HFF-Myc (cell line): ENCODE measurements at places on chromosomes 12 and 14.
A peak's percentile ranks its signal among the peaks of the same experiment; 100 is the strongest.

DNA sequence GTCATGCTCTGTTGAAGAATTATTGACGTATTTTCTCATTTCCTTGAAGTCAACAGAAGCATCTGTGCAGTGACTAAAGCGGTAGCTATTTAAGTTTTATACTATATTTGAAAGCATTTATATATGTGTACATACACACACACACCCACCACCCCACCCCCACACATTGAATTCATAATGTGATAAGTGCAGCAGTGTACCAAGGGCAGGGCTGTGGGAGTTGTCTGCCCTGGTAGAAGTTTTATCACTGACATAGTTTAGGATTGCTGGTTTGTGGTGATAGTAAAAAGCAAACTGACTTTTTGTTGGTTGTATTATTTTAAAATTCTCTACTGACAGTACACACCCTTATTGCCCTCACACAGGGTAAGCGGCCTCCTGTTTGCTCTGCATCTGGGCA, 39.1 kb downstream of the GAS2L3 start:
- no peak for DNase-seq

GRCh38 chr14:69573205-69573830, 1.4 kb downstream of the CCDC177 start:
- DNase-seq = no peak

- no peak for DNase-seq
These were observed 31.3 kb downstream of the SLC38A1 start for GRCh38 chr12:46237371-46238045.

GRCh38 chr12:106760184-106760531, 14.3 kb upstream of the RIC8B start:
- DNase-seq = no peak

DNA sequence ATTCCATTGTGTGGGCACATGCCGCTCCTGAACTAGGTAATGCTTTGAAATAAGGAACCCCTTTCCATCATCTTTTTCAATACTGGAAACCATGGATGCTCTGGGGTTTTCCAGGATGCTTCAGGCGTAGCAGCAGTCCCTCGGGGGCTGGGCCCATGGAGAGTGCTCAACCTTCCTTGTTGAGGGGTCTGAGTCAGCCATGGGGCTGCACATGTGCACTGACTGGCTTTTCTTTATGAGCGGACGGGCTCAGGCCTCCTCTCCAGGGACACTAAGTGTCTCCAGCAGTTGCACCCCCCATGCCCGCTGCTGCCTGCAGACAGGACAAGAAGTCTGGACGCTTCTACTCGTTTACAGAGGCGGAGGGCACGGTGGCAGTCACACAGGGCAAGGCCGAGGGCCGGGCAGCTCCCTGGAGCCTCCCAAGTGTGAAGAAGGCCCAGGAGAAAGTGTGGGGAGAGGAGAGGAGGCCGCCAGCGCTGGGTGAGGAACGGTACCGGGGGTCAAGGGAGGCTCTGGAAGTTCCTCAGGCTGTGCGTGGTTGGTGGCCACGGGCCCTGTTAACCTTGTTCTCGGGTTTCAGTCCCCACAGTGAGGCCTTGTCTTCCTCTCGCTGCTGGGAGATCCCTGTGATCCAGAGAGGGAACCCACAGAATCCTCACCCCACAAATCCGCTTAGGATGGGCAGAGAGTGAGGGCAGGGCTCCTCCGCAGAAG, 51.2 kb downstream of the TEAD4 start:
- DNase-seq = no peak

- DNase-seq = peak; percentile 46
These were observed 221.8 kb upstream of the SSTR1 start for GRCh38 chr14:37985826-37986470.

DNA sequence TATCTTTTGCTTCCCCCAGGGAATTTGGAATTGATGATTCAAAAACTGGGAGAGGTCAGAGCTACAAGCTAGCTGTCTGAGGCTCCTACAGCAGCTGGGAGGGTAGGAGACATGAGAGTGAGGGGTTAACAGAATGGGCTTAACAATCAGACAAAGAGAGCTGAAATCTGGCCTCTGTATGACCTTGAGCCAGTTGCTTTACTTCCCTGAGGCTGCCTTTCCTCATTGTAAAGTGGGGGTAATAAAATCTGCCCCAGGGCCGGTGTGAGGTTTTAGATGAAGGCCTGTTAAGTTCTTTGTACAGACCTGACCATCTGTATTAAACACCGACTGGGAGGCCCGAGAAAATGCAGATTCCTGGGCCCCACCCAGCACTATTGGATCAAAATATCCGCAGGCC, 164.3 kb upstream of the NOS1 start:
- DNase-seq = no peak

- DNase-seq = no peak
These were observed 4.9 kb downstream of the BMP4 start for GRCh38 chr14:53951627-53952303.
